Progenitor cell of endocrine pancreas (in vitro differentiated cells): ENCODE measurements at places on chromosomes 4 and X. TPM values are rescaled to one million over a fixed set of nuclear protein-coding genes. Genes with fewer than 3 reads are reported as not detected.

Gene GAGE12H
- total RNA-seq = not detected in 2 replicates

DNA sequence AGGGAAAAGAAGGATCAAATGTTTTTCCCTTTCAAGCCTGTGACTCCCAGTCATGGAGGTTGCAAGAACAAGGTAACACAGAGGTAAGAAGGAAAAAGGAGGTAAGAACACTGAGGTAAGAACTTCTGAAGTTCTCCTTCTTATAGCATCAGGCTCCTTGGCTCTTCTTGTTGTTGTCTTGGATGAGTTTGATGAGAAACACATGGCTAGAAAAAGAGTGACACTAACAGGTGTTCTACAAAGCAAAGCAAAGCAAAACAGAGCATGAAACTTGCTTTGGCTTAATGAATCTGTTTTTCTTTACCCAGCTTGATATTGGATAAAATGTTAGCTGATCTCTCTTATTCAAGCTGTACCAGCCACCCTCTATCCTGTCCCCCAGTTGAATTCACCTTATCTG lies 231.2 kb upstream of the F9 start:
- no peaks in the 10 kb centered on the region for H3K27me3 ChIP-seq
- no peak for DNase-seq
- no peaks in the 10 kb centered on the region for H3K36me3 ChIP-seq
- H3K27ac ChIP-seq = no peak overlapping the region

Gene FHDC1
- total RNA-seq = 11.3 and 11.6 TPM in 2 replicates

- no peaks in the 10 kb centered on the region for H3K27me3 ChIP-seq
- H3K4me3 ChIP-seq = no peak overlapping the region
- H3K27ac ChIP-seq = no peak overlapping the region
- no peaks in the 10 kb centered on the region for H3K36me3 ChIP-seq
Measured at GRCh38 chrX:37800717-37801116, 20.9 kb downstream of the CYBB start.

- no peaks in the 10 kb centered on the region for H3K27me3 ChIP-seq
- H3K4me3 ChIP-seq = no peak overlapping the region
- H3K27ac ChIP-seq = no peak overlapping the region
- peak; percentile 34 for DNase-seq
Measured at GRCh38 chrX:68732906-68733493, 85.5 kb downstream of the STARD8 start.

Gene C1QTNF7
- not detected in 2 replicates for total RNA-seq

Gene BOD1L1
- 41.8 and 42.1 TPM in 2 replicates for total RNA-seq

GRCh38 chrX:45385757-45386156 lies 185.1 kb upstream of the DIPK2B start:
- H3K4me3 ChIP-seq = no peak overlapping the region
- DNase-seq = no peak
- peaks cover 2% of the 10 kb centered on the region for H3K36me3 ChIP-seq

- H3K4me1 ChIP-seq = peaks cover 3% of the 10 kb centered on the region
- DNase-seq = no peak
- H3K27ac ChIP-seq = no peak overlapping the region
- no peaks in the 10 kb centered on the region for H3K27me3 ChIP-seq
- H3K4me3 ChIP-seq = no peak overlapping the region
Measured at GRCh38 chrX:98939456-98939855, 1470.6 kb downstream of the PCDH19 start.

DNA sequence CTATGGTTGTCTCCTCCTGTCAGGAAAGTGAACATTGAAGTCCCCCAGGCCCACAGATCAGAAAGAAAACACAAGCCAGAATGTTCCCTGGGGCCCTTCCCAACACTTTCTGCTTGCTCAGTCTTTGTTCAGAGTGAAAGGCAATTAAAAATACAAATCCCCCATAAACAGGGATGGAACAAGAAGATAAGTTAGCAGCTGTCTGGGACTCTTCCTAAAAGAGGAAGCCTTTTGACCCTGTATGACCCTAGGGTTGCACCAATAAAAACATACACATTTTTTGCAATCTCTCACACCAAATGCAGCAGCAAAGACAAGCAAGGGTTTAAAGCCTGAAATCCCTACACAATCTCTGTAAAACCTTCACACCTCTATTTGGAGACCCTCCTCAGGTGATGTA lies 22.6 kb downstream of the IRF2 start:
- peaks cover 10% of the 10 kb centered on the region for H3K4me1 ChIP-seq
- H3K4me3 ChIP-seq = no peak overlapping the region
- H3K36me3 ChIP-seq = peaks cover 12% of the 10 kb centered on the region
- no peaks in the 10 kb centered on the region for H3K27me3 ChIP-seq
- H3K27ac ChIP-seq = no peak overlapping the region
- DNase-seq = no peak

DNA sequence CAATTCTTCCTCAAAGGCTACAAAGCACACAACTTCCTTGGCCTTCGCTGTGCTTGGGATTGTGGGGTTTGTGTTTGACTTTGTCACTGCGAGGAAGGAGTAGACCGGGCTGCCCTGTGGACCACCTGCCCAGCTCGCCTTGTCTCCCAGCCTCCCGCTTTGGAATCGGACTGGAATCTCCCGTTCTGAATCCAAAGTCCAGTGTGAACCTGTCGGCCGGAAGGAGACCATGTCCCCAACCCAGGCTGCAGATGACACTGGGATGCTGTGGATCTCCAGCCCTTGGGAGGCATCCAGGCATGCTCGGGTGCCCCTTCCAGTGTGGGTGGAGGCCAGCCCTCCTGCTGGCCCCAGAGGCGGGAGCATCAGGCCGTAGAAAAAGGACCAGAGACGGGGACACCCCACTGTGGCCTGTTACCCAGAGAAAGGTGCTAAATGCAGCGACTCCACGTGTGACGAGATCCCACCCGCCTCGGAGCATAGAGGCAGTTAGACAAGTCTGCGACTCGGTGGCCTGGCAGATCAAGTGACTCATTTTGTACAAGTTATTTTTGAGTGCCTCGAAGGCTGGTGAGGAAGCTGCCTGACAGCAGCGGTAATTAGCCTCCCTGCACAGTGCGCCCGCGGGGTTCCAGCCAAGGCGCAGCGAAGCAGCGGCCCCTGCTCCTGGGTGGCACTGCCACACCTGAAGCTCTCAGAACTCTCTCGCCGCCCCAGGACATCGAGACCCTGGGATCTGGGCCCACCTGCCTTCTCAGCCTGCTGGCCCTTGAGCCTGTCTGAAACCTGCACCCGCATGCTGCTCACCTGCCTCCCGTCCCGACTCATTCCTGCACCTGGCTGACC lies 57.5 kb downstream of the ADRA2C start:
- H3K27me3 ChIP-seq = peaks cover 35% of the 10 kb centered on the region
- no peak overlapping the region for H3K27ac ChIP-seq
- H3K4me3 ChIP-seq = no peak overlapping the region
